ENCODE measurements at places on chromosomes 1 and 21. TPM values are rescaled to one million over a fixed set of nuclear protein-coding genes. Genes with fewer than 3 reads are reported as not detected.

BROX gene
- polyA plus RNA-seq: 37.0 TPM

SHE gene
- polyA plus RNA-seq: 6.1 TPM

DNA sequence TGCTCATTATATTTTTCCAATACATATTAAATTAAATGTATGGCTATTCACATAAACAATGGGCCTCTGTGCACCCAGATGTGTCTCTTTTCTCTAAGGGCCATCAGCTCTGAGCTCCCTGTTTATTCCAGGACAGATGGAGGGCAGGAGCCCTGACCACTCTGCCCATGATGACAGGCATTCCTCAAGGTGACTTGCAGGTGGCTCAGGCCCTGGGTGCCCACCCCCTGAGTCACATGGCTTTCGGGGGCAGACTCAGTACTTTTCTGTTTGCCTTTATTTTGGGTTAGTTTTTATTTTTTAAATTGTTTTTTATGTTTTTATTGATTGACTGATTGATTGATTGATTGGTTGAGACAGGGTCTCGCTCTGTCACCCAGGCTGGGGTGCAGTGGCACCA is 6.4 kb upstream of the LRP8 start:
- no peak for DNase-seq

DNA sequence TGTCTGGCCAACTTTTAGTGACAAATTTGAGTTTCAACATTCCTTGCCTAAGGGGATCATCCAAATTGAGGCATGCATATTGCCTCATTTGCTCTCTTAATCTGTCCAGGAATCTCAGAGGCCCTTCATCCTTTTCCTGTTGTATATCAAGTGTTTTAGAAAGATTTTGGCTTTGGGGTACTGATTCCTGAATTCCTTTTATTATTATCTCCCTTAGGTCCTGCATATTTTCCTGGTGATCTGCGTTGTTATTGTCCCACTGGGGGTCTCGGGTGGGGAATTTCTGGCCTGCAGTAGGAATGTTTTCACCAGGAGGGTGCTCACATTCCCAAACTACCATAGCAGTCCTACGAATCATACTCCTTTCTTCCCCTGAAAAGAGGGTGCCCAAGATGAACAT is 4.4 kb upstream of the AADACL3 start:
- no peak for DNase-seq

GRCh38 chr1:216448011-216448510 is 24.8 kb upstream of the USH2A start:
- no peak for DNase-seq

FCAMR gene
- 5.3 TPM for polyA plus RNA-seq

DNA sequence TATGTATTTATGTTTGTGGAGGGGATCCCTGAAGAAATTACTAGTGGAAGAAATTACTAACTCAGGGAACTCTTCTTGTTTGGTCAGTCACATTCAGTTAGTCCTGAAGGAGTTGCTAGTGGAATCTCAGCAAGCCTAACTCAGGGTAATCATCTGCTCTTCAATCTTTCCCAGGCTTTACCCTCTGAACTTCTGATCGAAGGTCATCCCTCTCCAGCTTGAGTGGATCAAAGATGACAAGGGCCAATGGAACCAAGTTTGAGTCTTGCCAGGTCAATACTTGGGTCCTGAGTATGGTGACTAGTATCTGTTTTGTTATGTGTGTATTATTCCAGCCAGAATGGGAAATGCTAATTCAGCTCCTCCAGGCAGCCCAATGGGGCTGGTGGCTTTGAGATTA is 49.3 kb downstream of the CFH start:
- DNase-seq: no peak

Measured in large intestine (tissue), 12 donors.